ENCODE measurements at places on chromosomes 6 and 20. TPM values are rescaled to one million over a fixed set of nuclear protein-coding genes. Genes with fewer than 3 reads are reported as not detected.

GRCh38 chr6:42764911-42765648 lies 16.8 kb upstream of the BICRAL start:
- no peak for DNase-seq

- no peak for DNase-seq
These were observed 52.1 kb upstream of the CD93 start for GRCh38 chr20:23138226-23138625.

EPB41L1 gene
- total RNA-seq: 8.8 TPM

DNA sequence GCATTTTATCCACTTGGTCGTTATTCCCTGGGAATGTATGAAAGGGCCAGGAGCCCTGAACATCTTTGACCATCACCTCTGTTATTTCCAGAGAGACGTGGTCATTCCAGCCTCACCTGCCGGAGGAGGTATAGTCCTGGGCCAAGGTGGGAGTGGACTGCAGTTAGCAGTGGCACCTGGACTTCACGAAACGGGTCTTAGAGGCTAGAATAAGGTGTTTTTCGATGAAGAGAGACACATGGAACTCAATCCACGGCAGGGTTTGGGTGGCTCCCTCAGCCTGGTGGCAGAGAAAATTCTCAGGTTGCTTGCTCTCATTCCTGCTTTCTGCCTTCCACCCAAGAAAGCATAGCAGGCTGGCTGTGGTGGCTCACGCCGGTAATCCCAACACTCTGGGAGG lies 48.0 kb downstream of the BMP6 start:
- DNase-seq: no peak

DNA sequence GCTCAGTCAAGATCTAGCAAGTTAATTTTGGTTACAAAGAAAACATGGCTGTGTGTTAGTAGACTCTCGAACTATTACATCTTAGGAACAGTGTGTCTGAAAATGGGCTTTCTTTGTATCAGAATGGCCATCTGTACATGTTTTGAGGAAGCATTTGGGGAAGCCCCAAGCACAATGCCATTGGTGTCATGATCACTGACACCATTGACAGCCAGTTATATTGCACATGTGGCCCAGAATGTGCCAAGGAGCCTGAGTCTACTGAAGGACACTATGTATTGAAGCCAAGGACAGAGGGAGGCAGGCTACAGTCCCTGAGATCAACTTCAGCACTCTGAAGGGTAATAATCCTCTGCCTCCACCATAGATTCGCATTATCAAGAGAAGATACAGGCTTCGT lies 12.6 kb upstream of the FAM50B start:
- no peak for DNase-seq

DNA sequence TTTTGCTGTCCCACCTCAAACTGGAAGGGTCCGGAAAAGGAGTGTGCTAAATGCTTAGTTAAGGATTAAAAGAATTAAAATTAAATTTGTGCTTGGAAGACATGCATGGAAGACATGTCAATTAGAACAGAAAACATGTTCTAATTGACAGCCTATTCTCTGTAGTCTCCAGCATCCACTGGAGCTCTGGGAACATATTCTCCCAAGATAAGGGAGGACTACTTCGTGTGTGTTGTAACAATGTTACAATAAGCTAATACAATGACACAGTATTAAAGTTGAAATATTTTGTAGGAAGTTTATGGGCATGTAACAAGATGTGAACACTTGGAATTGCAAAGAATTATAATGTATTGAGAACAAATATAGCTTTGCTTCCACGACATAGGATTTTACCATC lies 567.4 kb upstream of the CITED2 start:
- peak; percentile 24 for DNase-seq

- peak; percentile 70 for DNase-seq
These were observed 100.8 kb downstream of the MOXD1 start for GRCh38 chr6:132300323-132300949.

DNA sequence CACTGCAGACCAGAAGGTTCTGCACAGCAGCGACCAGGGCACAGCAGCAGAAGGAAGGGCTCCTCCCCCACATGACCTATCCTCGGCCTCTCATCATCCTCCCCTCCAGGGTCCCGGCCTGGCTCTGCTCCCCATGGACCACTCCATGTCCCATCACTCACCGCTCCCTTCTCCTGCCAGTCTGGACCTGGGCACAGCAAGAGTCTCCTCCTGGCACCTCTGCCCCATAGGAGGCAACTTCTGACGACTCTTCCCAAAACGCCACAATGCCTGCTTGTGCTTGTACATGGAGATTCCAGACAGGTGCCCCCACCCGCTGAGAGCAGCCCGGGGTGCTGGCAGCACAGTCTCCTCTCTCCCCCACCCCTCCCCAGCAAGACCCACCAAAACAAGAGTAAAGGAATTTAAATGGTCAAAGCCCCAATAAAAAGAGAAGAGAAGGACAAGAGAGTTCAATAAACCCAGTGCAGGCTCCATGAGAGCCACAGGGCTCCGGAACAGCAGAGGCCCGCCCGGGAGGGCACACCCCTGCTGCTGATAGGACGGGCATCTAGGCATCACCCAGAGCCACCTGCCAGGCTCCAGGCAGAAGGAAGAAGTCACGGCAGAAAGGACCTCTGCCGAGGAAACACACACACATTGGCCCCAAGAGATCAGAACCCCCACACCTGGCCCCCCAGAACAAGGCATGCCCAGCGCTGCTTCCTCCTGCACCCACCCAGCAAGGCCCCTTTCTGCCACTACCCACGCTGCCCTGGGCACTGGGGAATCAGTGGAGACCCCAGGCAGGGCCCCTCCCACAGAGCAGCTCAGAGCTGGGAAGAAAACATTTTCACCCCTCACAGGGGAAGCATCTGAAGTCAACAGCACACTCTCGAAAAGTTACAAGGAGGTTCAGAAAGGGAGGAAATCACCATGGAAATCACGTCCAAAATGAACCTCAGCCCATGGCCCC lies 15.2 kb downstream of the TAF4 start:
- no peak for DNase-seq

DNA sequence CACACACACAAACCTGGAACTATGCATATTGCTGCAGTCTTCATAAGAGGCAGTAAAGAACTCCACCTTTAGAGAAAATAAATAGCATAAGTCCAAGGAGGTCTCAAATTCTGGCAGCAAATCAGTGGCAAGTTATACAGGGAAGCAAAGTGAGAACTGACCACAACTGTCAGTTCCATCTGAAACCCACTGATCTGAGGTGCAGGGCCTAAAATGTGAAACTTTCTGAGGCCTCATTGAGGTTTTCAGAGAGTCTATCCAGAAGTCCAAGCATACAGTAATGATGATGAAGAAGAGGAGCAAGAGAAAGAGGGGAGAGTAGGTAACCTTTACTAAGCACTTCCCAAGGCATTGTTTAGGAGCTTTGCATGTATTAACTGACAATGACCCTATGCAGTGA lies 36.3 kb downstream of the MTFR2 start:
- no peak for DNase-seq

SFT2D1 gene
- total RNA-seq: 38.1 TPM

- no peak for DNase-seq
These were observed 68.1 kb upstream of the TOP1 start for GRCh38 chr20:40960521-40960956.

DNA sequence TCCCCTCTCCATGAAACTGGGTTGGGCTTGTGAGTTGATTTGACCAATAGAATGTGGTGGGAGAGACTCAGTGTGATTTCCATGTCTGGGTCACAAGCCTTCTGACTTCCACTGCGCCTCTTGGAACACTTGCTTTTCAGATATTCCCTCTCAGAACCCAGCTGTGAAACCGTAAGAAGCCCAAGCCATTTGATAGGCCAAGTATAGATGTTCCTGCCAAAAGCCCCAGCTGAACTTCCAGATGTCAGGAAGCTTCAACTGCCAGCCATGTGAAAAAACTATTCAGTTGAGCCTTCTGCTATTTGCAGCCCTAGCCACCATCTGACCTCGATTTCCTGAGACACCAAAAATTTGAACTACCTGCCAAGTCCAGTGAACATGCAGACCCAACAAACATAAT lies 387.8 kb upstream of the GJE1 start:
- peak; percentile 55 for DNase-seq

GRCh38 chr20:8079976-8080375 lies 52.1 kb upstream of the PLCB1 start:
- DNase-seq: no peak

GRCh38 chr6:33429750-33430052 lies 9.8 kb downstream of the SYNGAP1 start:
- no peak for DNase-seq

VWA7 gene
- not detected for total RNA-seq

DNA sequence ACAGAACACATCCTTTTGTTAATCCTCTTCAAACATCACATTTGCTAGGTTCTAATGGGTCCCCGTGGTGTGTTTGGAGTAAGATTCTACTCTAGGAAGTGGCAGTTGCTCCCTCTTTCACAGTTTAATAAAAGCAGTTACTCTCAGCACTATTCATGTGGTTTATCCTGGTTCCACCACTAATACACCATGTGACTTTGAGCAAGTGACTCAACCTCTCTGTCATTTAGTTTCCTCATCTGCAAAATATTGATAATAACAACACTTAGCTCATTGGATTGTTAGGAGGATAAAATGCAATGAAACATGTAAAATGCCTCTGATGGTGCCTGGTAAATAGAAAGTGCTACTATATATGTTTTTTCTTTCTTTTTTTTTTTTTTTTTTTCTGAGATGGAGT lies 488.0 kb upstream of the NOX3 start:
- DNase-seq: no peak

DNA sequence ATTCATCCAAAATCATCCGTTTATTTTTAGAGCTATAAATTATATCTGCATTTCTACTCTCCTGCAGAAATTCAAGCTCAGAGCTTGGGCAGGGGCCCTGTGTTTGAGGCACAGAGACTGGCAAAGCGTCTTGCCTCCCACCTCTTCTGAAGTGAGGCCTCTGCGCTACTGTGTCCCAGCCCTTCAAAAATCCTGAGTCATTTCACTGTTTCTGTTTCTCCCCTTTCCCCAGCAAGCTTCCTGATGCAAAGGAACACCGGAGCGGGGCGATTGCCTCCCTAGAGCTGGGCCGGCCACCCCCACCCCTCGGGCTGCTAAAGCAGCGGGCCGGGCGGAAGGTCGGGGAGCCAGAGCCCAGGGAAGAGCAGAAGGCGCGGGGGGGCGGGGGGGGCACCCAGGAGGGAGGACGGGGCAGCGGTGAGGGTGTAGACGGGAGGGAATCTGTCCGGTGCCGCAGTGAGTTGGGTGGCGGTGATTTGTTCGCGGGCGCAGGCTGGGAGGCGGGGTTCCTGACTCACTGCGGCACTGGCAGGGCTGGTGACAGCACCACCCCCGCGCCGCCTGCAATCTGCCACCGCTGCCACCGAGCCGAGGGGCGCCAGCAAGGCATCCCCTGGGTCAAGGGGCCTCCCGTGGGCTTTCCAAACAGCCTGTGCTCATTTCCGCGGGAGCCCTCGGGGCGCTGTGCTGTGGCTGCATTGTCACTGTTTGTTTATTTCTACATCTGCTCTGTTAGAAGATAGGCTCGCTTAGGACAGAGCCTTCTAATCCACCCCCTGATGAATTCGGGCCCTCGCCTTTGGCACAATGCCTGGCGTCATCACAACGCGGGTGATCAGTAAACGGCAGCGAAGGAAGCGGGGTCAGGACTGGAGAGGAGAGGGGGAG lies 46.5 kb upstream of the SNAP25 start:
- peak; percentile 29 for DNase-seq

DNA sequence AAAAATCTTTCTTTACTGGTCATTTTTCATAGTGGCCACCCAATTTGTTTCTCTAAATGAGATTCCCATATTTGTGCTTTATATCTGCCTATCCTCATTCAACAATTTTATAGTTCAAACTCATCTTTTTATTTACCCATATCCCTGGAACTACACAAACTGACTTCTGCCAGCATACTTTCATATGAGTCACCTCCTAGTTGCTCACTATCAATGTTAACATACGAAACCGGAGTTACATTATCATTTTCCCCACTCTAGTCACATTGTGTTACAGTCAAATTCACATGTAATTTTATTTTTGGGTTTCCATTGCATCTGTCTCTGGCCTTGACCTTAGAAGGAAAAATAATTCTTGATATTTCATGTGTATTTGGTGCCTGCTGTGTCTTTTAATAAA lies 499.4 kb downstream of the MAFB start:
- DNase-seq: no peak

C6orf15 gene
- total RNA-seq: 1.2 TPM

- DNase-seq: no peak
These were observed 174.2 kb downstream of the DLL1 start for GRCh38 chr6:170116636-170117035.

DNA sequence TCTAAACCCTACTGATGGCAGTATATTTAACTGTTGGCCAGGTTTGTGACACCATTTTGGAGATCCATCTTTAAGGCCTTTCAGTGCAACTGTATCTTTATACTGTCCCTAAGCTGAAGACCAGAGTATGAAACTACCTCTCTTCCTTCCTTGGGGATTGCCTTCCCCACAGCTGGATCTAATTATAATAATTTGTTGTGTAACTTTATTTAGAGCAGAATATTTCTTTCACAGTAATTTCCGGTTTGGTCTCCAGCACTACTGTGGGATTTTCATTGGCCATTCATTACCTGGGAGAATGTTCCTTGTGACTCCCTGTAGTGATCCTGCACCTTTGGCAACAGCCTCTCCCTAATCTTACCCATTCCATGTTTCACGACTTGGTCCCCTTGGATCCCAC lies 75.2 kb downstream of the AKAP7 start:
- DNase-seq: no peak

DNA sequence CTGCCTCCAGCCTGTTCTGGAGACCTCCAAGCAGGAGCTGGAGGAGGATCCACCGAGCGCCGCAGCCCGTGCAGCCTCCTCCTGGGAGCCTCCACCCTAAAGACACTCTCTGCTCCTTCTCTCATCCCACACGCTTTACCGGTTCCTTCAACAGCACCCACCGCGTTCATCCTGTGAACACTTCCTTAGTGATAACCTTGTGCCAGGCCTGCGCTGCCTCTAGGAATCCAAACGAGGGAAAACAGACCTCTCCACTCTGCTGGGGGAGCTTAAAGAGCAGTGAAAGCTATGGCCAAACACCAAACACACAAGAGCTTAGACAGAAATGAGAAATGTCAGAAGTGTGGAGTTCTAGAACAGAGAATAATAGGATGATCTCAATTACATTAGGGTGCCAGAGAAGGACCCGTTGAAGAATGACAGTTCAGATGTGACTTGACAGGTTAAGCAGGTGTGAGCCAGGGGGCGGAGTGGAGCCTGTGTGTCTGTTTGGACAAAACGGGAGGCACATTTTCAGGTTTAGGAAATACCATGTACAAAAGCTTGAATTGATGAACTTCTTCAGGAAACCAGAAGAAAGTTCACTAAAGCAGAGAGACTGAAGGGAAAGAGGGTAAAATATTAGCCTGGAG lies 28.5 kb upstream of the HLA-DRB5 start:
- no peak for DNase-seq

DNA sequence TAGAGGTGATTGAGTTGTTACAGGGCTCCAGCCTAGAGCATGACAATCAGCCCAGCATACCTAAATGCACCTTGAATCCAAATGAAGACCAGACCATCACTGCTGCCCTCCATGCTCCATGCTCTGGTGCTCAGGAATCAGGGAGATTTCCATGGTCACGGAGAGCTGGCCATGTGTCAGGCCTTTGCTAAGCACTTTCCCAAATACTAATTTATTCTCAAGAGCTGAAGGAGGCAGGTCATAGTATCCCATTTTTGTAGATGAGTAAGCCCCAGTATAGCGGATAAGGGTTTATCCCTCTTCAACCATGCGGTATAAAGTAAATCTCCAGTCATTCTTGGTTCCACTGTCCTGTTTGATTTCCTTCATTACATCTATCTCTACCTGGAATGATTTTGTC lies 240.8 kb downstream of the TFAP2A start:
- no peak for DNase-seq

ZSCAN9 gene
- 19.5 TPM for total RNA-seq

All from myocyte (in vitro differentiated cells).